Osteocyte (in vitro differentiated cells): ENCODE measurements at places on chromosomes 12 and 14. TPM values are rescaled to one million over a fixed set of nuclear protein-coding genes. Genes with fewer than 3 reads are reported as not detected.

DNA sequence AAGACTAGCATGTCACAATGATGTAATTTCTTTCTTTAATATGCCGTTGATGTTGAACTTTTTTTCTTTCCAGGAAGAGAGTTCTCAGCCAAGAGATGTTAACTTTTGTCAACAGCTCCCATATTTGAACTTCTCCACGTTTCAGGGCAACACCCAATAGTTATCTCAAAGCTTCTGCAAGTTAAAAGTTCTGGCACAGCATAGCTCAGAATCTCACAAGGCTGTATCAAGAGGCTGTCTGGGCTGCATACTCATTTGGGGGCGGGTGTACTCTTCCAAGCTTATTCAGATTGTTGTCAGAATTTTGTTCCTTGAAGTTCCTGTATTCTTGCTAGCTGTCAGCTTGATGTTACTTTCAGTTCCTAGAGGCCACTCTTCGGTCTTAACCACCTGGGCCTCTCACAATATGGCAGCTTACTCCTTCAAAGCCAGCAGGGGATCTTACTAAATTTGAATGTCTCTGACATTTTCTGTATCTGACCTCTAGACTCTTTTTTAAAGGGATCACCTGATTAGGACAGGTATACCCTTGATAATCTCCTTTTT lies 38.9 kb downstream of the KCNC2 start:
- no peak overlapping the region for H3K27ac ChIP-seq
- H3K4me3 ChIP-seq, result no peak overlapping the region
- no peaks in the 10 kb centered on the region for H3K4me1 ChIP-seq
- DNase-seq, result no peak

GRCh38 chr12:24034160-24034559 lies 84.7 kb upstream of the SOX5 start:
- H3K4me1 ChIP-seq, result peaks cover 32% of the 10 kb centered on the region
- H3K36me3 ChIP-seq, result peaks cover 2% of the 10 kb centered on the region
- H3K4me3 ChIP-seq, result no peak overlapping the region
- H3K27me3 ChIP-seq, result no peaks in the 10 kb centered on the region
- DNase-seq, result no peak

GRCh38 chr12:54169036-54169435 lies 19.7 kb downstream of the SMUG1 start:
- no peak for DNase-seq
- peaks cover 25% of the 10 kb centered on the region for H3K27me3 ChIP-seq
- no peaks in the 10 kb centered on the region for H3K36me3 ChIP-seq

DNA sequence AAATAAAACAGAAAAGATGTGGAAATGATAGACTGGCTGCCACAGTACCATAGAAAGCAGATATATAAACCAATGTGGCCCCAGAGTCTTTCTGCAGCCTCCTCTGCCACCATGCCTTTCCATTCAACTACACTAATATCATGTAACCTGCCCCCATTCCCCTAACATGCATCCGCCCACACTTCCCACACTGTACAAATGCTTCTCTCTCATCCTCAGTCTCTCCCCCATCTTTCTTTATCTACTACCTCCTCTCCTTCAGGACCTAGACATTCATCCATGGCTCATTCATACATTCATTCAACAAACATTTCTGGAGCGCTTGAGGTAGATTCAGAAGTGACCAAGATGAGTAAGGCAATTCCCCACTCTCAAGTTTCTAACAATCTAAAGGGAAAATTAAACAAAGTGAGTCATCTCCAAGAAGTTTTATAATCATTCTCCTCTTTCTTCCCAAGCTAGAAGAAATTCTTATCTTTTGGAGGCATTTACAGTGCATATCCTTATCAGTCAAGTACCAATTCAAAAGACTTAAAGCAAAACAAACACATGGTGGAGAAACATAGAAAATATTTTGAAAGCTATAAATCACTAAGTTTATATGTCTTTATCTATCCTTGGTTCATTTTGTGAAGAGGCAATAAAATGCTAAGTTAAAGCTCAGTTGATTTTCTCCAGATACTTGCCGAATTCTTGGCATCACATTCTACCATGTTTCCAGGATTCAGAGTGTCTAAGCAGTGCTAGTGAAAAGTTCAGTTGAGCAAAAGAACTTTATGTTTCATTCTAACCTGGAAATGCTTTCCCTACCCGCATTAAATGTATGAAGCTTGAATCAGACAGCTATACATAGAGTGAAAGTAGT lies 70.5 kb upstream of the FRMD6 start:
- DNase-seq, result no peak
- H3K27ac ChIP-seq, result no peak overlapping the region
- H3K4me1 ChIP-seq, result peaks cover 14% of the 10 kb centered on the region
- H3K27me3 ChIP-seq, result no peaks in the 10 kb centered on the region

GRCh38 chr14:72308967-72309485 lies 376.8 kb downstream of the RGS6 start:
- no peaks in the 10 kb centered on the region for H3K4me1 ChIP-seq
- DNase-seq, result no peak
- no peaks in the 10 kb centered on the region for H3K36me3 ChIP-seq
- peaks cover 5% of the 10 kb centered on the region for H3K27me3 ChIP-seq

The TMPRSS12 gene
- not detected in 2 replicates for total RNA-seq

GRCh38 chr12:88816201-88816600 lies 235.9 kb upstream of the KITLG start:
- H3K4me1 ChIP-seq, result peaks cover 10% of the 10 kb centered on the region
- no peaks in the 10 kb centered on the region for H3K27me3 ChIP-seq
- H3K36me3 ChIP-seq, result no peaks in the 10 kb centered on the region

The TAS2R13 gene
- 1.2 and 2.4 TPM in 2 replicates for total RNA-seq

- no peak for DNase-seq
- H3K36me3 ChIP-seq, result peaks cover under 1% of the 10 kb centered on the region
Measured at GRCh38 chr14:35050652-35051051, 4.6 kb downstream of the FAM177A1 start.

DNA sequence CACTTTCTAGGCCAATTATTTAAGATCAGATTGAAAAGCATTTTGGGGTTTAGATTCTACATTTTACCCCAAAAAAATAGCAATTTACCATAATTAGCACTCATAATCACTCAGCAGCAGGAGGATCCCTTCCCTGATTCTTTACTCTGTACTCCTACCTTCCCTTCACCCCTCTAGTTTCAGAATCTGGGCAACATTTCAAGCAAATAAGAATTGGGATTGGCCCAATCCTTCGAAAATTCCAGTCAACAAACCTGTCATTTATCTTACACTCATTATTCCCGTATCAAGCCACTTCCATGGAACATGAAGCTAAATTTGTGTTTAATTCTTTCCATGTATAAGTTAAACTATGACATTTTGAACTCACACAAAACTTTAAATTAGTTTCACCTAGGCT lies 349.1 kb upstream of the USP15 start:
- H3K4me3 ChIP-seq, result no peak overlapping the region
- no peaks in the 10 kb centered on the region for H3K4me1 ChIP-seq
- DNase-seq, result no peak
- no peak overlapping the region for H3K27ac ChIP-seq
- no peaks in the 10 kb centered on the region for H3K36me3 ChIP-seq
- no peaks in the 10 kb centered on the region for H3K27me3 ChIP-seq

- H3K36me3 ChIP-seq, result peaks cover 28% of the 10 kb centered on the region
- DNase-seq, result no peak
- H3K4me3 ChIP-seq, result no peak overlapping the region
- peaks cover 9% of the 10 kb centered on the region for H3K4me1 ChIP-seq
- no peak overlapping the region for H3K27ac ChIP-seq
- H3K27me3 ChIP-seq, result no peaks in the 10 kb centered on the region
Measured at GRCh38 chr14:64459405-64460136, 5.7 kb upstream of the AKAP5 start.

DNA sequence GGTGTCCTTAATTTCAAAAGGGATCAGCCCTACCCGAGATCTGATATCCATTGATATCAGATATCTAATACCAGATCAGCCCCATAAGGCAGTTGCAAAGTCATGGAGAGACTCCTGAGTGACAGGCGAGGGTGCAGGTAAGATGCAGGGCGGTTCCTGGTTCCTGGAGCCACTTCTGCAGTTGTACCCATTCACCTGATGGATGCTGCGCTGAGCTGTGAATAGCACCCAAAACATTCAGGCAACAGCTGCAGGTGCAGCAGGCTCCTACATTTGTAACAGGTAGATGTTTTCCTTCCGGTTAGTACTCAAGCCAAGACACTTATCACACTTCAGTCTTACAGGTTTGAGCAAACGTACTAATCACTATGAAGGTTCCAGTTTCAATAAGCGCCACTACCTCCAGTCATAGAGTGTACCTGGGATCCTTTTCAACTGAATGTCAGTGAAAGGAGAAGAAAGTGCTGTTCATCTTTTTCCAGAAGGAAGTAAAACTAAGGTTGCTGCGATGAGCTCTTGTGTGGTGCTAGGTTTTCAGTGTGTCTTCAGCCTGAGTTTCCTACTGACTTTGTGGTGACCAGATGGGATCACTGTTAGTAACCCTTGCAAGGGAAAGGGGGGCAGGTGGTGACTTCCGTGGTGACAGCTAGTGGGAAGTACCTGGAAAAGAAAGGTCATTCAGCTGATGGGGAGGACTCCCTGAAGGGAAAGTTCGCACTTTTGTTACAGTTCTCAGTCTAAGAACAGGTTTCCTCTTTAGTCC lies 1.9 kb downstream of the ATP6V0A2 start:
- H3K36me3 ChIP-seq, result no peaks in the 10 kb centered on the region
- H3K27me3 ChIP-seq, result no peaks in the 10 kb centered on the region
- H3K4me1 ChIP-seq, result peaks cover 35% of the 10 kb centered on the region
- DNase-seq, result no peak

- H3K4me1 ChIP-seq, result no peaks in the 10 kb centered on the region
- H3K27ac ChIP-seq, result no peak overlapping the region
- DNase-seq, result no peak
- H3K36me3 ChIP-seq, result no peaks in the 10 kb centered on the region
- H3K4me3 ChIP-seq, result no peak overlapping the region
- H3K27me3 ChIP-seq, result peaks cover 9% of the 10 kb centered on the region
Measured at GRCh38 chr14:23763394-23763793, 127.2 kb downstream of the DHRS2 start.

DNA sequence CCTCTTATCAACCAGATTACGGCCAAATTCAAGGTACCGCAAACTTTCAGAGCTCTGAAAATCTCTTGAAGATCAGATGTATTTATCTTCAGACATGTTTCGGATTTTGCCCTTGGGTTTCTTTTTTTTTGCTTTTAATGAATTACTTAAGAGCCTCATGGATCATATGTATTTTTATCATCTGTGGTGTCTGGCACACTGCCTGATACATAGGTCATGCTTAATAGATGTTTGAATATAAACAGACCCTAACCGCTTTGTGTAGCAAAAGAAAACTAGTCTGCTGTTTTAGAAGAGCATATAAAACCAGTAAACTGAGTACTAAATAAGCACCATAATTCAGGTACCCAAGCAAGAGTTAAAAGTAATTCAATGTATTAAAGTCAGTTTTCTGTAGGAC lies 20.1 kb upstream of the TBK1 start:
- no peak for DNase-seq
- no peaks in the 10 kb centered on the region for H3K27me3 ChIP-seq
- peaks cover 4% of the 10 kb centered on the region for H3K4me1 ChIP-seq

- DNase-seq, result no peak
- H3K27ac ChIP-seq, result no peak overlapping the region
- no peak overlapping the region for H3K4me3 ChIP-seq
- H3K27me3 ChIP-seq, result peaks cover 21% of the 10 kb centered on the region
Measured at GRCh38 chr14:94965551-94966313, 191.6 kb downstream of the DICER1 start.

DNA sequence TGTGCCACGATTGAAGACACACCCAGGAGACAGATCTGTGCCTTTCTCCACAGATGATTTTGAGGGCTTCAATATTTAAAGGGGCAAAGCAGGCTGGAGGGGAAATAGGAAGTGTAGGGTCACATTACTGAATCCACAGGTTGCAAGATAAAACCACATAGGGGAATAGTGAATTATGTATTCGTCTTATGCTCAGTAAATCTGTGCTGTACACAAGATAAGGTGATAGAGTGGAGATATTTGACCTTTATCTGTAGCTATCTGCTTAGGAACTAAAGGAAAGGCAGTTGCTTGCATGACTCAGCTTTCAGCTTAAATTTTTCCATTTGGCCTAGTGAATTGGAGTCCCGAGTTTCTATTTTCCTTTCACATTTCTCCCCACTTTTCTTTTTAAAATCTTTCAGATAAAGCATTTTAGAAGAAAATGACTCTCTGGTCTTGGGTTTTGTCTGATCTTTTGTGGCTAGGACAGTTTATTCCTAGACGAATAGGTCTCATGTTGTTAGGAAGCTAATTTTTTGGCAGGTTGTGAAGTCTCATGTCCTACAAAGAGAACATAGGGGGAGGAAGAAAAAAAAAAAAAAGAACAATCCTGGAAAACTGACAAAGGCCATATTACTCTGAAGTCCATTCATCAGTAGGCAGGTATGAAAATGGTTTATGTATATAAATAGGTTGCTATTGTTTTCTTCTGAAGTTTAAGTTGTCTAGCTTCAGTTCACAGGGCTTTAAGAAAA lies 55.4 kb downstream of the FBXO33 start:
- H3K27ac ChIP-seq, result peak overlapping the region; percentile 91
- H3K36me3 ChIP-seq, result no peaks in the 10 kb centered on the region
- peak overlapping the region; percentile 43 for H3K4me3 ChIP-seq
- H3K4me1 ChIP-seq, result peaks cover 19% of the 10 kb centered on the region
- no peaks in the 10 kb centered on the region for H3K27me3 ChIP-seq

DNA sequence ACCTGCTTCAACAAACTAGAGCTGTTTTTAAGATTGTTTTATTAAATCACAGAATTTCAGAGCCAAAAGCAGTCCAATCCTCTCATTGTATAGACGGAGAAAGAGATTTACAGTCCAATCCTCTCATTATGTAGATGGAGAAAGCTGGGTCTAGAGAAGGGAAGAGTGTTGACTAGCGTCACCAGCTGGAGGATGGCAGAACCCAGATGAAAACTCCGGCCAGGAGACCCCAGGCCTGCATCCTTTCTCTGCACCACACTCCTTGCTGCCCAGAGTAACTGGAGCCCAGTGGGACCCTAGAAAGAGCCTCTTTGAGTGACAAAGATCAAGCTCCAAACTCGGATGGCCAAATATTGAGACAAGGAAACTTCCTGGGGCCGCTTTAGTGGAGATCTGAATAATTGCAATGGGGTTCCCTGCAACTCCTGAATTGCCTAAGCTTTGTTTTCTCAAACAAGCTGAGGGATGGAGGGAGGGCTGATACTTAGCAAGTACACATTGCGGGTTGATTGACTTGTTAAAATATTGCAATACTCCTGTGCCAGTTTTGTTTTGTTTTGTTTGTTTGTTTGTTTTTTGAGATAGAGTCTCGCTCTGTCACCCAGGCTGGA lies 12.5 kb downstream of the AMDHD1 start:
- H3K4me1 ChIP-seq, result no peaks in the 10 kb centered on the region
- no peaks in the 10 kb centered on the region for H3K36me3 ChIP-seq
- H3K27me3 ChIP-seq, result peaks cover 50% of the 10 kb centered on the region
- no peak overlapping the region for H3K27ac ChIP-seq
- no peak for DNase-seq

GRCh38 chr12:57343703-57344378 lies 87.0 kb downstream of the R3HDM2 start:
- peaks cover 22% of the 10 kb centered on the region for H3K36me3 ChIP-seq
- DNase-seq, result no peak
- peaks cover 15% of the 10 kb centered on the region for H3K4me1 ChIP-seq
- no peak overlapping the region for H3K4me3 ChIP-seq
- no peaks in the 10 kb centered on the region for H3K27me3 ChIP-seq
- no peak overlapping the region for H3K27ac ChIP-seq

GRCh38 chr14:92492258-92492657 lies 21.3 kb upstream of the RIN3 start:
- peaks cover 6% of the 10 kb centered on the region for H3K4me1 ChIP-seq
- H3K36me3 ChIP-seq, result no peaks in the 10 kb centered on the region
- no peak overlapping the region for H3K27ac ChIP-seq
- no peak overlapping the region for H3K4me3 ChIP-seq
- H3K27me3 ChIP-seq, result no peaks in the 10 kb centered on the region
